ENCODE measurements at places on chromosomes 2 and 18.

GRCh38 chr2:219919506-219919905 is 292.1 kb downstream of the SLC4A3 start:
- DNase-seq = no peak

DNA sequence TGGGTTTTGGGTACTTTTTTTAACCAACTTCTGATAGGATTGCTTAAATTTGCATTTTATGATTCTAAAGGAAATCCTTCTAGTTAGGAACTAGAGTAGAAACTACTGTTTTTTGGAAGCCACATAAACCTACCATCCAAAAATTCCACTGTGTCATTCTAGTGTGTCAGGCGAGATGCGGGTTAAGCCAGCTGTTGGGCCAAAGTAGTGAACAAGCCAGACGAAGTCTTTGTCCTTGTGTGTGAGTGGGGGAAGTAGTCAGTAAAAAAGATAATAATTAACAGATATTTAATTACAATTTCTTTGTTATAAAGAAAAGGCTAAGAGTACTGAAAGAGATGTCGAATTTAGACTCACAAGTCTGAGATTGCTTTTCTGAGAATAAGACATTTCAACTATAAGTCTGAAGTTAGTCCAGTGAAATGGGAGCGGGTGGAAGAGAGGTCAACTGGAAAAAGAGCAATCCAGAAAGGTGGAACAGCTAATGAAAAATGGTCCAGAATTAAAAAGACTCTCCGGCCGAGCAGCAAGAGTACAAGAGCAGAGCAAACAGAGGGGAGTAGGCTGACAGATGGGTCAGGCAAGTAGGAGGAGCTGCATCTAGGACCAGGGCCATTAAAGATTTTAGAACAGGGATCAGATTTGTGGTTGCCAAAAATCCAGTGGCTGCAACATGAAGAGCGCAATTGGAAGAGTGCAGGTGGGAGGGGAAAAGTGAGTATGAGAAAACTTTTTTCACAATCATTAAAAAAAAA is 1.5 kb downstream of the EPB41L5 start:
- DNase-seq = peak; percentile 23

DNA sequence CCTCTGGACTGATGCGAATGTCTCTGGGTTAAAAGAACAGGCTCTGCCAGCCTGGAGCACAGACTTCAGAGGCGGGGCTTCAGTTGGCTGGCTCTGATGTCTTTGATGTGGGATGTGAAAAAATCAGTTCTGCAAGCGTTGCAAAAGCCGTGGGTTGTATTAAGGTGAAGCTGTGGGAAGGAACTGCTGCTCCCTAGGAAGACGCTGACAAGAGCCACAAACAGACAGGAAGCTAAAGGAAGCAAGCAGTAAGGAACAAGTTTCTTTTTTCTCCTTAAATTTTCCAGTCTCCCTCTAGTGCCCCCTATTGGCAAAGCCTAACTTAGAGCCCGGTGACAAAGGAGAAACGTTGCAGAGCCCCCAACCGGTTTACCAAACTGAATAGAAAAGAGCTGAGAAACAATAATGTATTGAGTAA is 239.0 kb downstream of the CCDC178 start:
- no peak for DNase-seq

GRCh38 chr2:20650393-20650876 is 463 bp downstream of the HS1BP3 start:
- peak; percentile 19 for DNase-seq

All from NCI-H2171 (cell line).